Suppressor macrophage (primary cell): ENCODE measurements at places on chromosomes 5 and 9.

- DNase-seq: no peak
These were observed 74.5 kb downstream of the PRR16 start for GRCh38 chr5:120538644-120539043.

- no peak for DNase-seq
These were observed 208.1 kb upstream of the S1PR3 start for GRCh38 chr9:88782931-88783710.

- no peak for DNase-seq
These were observed 15.1 kb downstream of the SLC28A3 start for GRCh38 chr9:84325347-84325973.

DNA sequence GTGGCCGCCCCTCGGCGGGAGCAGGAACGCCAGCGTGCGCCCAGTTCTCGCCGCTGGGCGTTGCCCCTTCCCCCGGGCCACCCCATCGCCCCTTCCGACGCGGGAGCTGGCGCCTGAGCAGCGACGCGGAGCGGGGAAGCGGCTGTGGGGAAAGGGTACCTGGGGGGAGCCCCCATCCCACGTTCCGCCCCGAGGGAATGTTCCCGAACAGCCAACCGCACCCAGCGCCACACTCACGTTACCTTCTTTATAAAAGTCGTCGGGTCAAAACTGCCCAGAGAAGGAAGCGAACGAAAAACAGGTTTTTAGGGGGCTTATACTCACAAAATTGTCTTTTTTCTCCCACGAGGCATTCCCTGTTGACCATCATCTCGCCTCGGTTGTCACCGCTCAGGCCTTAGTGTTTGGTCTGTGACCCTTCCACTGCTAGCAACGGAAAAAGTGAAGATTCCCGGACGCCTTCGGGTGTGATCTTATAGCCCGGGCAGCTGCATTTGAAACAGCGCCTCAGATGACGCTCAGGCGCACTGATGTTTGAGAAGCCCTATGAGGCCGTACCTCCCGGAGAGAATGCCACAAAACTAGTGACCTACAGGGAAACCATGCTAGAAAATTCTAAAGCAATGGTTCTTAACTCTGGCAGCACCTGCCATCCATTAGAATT lies 475 bp upstream of the GOLM1 start:
- peak; percentile 46 for DNase-seq

- no peak for DNase-seq
These were observed 125.6 kb downstream of the PAPPA start for GRCh38 chr9:116279230-116279629.

DNA sequence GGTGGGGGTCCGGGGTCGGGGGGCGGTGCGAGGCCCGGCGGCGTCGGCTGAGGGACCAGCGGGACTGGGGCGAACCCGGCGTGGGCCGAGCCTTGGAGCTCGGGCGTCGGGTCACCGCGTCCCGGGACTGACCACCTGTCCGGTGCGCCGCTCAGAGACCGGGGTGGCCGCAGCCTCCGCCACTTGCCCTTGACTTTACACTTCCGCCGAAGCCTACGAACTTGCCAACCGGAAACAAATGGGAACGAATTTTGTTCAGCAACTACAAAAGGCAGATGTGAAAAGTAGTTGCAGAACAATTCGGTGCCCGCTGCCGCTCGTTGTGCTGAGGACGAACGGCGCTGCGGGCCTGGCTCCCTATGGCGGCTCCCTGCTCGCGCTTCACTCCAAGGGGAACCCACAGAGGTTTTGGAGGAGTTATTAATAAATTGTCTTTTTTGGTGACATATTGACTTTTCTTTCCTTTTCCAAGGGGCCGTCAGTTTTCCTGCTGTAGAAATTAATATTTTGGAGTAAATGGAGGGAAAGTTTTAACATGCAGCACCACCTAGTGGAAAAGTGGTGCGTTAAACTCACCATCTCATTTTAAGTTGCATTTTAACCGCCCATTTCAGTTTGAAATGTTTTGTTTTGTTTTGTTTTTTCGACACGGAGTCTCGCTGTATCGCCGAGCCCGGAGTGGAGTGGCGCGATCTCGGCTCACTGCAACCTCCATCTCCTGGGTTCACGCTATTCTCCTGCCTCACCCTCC lies 490 bp downstream of the PCBD2 start:
- peak; percentile 79 for DNase-seq

- peak; percentile 72 for DNase-seq
These were observed 32.3 kb downstream of the TGFBR1 start for GRCh38 chr9:99137225-99137624.

- DNase-seq: no peak
These were observed 42.7 kb downstream of the ACER2 start for GRCh38 chr9:19451240-19452087.

GRCh38 chr5:77418162-77418561 lies 74.0 kb downstream of the WDR41 start:
- no peak for DNase-seq
